ENCODE measurements at places on chromosomes 13 and 19.

- DNase-seq, result no peak
These were observed 47.1 kb downstream of the MLLT1 start for GRCh38 chr19:6232601-6233055.

GRCh38 chr19:950352-951066 is 24.7 kb downstream of the ARID3A start:
- no peak for DNase-seq

GRCh38 chr19:12265921-12266704 is 28.6 kb downstream of the ZNF44 start:
- DNase-seq, result no peak

- DNase-seq, result no peak
These were observed 4.3 kb upstream of the NAXD start for GRCh38 chr13:110610955-110611595.

DNA sequence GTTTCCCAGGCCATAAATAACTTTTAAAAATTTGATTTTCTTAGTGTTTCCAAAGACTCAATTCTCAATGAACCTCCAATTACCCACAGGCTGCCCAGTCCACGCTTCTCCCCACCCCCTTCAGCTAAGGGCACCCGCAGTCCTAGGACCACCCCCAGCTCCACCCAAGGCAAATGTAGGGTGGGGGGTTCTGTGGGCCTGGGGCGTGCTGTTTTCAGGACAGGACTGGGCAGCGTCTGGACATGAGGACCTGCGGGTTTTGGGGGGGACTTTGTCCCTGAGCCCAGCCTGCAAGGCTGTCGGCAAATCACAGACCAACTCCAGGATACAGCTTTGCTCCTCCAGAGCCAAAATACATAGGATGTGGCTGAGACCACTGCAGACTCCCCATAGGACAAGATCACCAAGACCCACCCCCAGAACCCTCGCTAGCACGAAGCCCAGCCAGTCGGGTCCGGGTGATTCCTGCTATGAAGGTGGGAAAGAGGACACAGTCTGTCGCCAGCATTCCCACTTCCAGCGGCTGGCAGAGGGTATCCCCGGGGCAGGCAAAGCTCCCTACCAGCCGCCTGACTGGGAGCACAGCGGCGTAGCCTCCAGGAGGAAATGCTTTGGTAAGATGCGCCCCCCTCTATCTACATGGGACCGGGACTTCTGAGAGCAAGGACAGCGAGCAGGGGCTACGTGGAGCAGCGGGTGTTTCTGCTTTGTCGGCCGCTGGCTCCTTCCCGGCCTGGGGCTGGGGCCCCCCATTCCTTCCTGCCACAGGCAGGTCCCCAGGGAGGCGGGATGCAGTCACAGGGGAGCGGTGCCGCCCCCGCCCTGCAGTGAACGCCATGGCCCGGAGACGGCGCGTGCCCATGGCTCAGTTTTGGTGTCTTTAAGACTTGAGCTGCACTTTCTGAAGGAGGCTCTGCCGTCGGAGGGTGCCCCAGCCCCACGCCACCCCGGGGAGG is 1.6 kb upstream of the TIMM13 start:
- DNase-seq, result no peak

DNA sequence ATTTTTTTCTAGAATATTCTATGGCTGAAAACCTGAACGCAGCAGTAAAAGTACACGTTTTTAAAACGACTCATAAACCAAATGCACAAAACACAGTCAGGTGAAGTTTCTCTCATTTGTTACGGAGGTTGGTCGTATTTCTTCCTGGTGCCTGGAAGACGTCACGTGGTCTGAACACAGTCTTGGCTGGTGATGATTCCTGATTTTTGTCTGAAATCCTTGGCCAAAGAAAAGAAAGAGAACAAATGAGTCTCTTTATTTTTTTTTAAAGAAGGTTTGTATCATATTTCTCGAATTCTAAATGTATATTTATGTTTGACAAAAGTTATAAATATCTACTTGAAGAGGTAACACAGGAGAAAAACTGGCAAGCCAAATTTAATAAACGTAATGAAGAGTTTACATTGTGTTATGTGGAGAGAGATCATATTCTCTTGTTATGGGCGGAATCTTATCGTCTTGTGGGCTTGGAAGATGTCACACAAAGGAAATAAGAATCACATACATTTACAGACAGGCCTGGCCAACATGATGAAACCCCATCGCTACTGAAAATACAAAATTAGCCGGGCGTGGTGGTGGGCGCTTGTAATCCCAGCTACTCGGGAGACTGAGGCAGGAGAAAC is 10.0 kb upstream of the PNMA8A start:
- DNase-seq, result no peak

DNA sequence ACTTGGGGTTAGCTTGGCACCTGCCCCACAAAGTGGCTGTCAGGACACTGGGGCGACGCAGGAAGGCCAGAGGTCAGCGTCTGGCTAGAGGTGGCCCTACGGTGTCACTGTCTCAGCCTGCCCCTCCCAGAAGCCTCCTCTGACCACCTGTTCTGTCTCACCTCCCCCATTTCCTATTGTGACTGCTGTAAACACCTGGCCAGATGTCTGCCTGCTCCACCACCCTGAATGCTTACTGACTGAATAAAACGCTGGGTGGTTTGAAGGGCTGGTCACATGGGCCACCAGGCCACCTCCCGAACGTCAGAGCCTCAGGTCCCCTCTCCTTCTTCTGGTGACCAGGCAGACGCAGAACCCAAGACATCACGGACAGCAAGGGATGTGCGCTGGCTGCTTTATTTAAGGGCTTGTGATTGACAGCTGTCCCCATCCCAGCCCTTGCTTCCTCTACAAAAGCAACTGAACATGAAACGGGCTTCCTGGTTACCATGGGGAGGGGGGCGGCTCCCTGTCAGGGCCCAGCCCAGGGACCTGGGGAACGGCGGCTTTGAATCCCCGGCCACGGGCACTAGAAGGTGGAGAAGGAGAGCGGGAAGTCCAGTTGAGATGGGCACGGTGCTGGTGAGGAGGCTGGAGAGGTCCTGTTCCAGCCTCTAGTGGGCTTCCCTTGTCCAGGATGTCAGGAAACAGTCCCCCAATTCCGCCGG is 6.2 kb downstream of the ELOF1 start:
- DNase-seq, result no peak

DNA sequence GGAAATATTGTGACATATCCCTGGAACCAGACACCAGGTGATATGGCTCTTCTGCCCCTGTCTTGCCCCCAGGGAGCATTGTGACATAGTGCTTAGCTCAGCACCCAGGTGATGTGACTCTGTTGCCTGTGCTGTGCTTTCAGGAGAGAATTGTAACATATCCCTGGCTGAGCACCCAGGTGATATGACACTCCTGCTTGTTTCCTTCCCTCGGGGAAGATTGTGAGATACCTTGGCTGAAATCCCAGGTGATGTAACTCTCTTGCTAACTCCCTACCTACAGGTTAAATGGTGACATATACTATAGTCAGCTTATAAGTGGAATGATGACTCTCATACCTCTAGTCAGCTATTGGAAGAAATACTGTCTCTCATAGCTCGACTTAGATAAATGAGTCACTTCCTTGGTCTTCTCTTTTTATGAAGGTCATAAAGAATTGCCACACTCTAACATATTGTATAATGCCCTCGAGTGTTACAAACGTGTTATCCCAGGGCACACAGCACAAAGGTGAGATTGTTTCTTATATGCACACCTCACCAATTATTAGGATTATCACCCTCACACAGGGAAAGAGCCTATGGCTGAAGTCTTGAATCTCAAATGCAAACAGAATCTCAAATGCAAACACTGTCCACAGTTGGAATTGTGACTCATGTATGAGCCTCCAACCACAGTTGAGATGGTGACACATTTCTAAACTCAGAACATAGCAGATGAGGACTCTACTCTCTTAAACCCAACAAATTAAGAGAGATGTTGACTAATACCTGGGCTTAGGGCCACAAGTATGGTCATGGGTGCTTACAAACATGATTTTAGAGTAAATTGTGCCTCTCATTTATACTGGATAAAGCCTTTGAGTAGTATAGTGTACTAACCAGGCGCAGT is 32.7 kb upstream of the ZNF254 start:
- DNase-seq, result no peak

GRCh38 chr19:3604987-3605343 is 1.7 kb downstream of the TBXA2R start:
- no peak for DNase-seq

- no peak for DNase-seq
These were observed 2.5 kb upstream of the NFIX start for GRCh38 chr19:12992729-12993128.

DNA sequence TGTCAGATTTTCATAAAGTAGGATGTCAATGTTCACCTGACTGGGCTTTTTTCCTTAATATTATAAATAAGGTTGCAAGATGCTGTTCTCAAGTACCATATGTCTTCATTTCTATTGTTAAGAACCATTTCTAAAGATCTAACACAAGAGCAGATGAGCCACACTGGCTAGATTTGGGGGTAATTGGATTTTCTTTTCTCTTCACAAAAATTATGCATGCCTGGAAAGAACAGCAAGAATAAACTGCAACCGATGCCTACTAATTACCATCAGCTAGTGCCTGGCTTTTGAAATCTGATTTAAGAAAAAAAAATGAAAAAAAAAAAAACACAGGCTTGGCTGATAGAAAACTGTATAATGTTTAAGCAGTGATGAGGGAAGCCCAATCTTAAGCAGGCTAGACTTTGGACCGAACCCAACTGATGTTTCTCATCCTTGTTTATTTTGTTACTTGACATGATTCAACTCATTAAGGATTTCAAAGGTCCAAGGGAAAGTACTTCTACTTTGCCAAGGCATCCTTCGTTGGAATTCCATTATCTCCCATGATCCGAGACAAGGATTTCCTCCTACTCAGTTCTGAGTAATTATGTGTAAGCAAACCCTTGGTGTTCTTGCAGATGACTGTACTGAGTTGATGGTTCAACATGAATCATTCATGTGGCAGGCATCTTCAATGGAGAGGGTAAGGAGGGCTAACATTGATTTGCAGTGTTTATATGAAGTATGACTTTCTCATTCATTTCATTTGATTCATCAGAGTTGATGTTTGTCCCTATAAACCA is 300.5 kb downstream of the SPRY2 start:
- no peak for DNase-seq

GRCh38 chr19:35845215-35846037 is 6.9 kb downstream of the NPHS1 start:
- DNase-seq, result no peak

DNA sequence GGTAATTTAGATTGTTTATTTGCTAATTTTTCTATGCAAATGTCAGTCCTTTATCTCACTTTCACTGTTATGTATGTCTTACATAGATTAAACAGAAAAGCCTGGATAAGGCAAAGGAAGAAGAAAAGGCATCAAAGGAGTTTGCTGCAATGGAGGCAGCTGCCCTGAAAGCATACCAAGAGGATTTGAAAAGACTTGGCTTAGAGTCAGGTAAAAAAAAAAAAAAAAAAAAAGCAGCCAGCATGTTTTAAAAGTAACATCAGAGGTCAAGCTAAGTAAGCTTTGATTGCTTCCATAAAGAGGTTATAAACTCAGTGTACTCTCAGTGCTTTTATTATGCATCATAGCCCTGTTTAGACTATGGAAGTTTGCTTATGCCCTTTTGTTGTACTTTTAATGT is 3.8 kb downstream of the WBP4 start:
- no peak for DNase-seq

DNA sequence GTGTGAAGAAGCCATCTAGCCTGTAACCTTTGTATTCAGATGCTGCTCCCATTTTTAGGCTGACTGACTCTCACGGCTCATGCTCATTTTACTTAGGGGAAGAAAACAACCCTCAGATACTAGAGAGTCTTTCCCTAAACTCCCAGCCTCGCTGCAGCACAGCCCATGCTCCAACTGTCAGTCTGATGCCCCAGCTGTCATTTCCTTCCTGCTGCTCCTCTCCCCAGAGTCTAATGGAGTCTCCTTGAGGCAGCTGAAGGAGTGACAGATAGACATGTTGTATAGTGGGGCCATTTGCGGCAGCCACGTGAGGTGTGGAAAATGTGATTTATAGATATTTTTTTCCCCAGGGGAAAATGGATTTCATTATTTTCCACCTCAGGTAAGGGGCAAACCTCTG is 59.2 kb upstream of the OLFM4 start:
- no peak for DNase-seq

DNA sequence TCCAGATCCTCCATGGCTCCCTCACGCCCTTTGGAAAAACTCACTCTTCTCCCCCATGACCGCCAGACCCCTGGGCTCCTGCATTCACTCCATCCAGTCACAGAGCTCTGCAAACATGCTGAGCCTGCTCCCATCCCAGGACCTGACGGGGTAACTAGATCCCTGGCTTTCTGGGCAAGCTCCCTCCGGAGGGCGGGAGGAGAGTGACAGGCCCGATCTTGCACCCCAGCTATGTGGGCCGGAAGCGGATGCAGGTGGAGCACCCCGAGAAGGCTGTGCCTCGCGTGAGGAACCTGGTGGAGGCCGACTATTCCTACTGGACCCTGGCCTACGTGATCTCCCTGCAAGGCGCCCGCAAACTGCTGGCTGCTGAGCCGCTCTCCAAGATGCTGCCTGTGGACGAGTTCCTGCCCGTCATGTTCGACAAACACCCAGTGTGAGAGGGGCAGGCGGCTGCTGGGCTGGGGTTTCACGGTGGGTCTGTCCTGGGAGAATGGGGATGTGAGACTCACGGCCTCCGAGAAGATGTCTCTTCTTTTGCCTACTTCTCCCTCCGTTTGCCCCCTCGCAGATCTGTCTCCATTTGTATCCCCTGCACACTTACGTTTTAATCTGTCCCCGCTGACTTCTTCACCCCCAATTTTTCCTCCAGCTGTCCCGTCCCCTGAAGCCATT is 25.2 kb downstream of the COLGALT1 start:
- no peak for DNase-seq

DNA sequence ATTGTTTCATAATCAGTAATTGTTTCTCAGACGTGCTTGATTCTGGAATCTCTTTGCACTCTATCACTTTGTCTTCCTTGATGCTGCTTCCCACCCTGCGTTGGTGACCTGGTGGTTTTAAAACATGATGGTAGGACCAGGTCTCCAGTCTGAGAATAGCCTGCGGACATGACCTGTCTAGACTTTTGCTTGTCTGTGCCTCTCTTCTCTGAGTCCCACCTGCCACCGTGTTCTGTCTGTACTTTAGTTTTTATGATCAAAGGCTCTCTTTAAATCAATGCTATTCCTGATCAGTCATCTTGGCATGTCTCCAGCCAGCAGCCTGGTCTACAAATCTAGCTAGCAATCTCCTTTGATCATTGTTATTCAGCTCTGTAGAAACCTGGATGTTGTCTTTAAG is 933.9 kb downstream of the DIAPH3 start:
- DNase-seq, result no peak

- DNase-seq, result no peak
These were observed 366 bp upstream of the KL start for GRCh38 chr13:33015791-33016323.
